H4 (cell line): ENCODE measurements at places on chromosomes 2 and 18. TPM values are rescaled to one million over a fixed set of nuclear protein-coding genes. Genes with fewer than 3 reads are reported as not detected.

DNA sequence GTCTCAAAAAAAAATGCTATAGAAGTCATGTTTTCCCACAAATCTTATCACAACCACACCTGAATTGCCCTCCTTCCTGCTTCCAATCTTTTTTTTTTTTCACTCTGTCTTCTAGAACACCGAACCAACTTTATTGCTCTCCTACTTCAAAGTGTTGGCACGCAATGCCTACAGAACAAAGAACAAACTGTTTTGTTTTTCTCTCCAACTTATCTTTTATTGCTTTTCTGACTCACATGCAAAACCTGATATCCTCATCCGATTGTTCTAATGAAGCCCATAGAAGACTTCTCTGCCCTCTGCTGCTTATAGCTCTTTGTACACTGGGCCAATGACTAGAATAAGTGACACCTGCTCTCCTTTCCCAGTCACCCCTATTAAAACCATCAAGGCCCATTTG, 602.8 kb downstream of the EPHA4 start:
- DNase-seq = no peak

- peak; percentile 21 for DNase-seq
These were observed 999 bp downstream of the INSIG2 start for GRCh38 chr2:118089139-118089800.

DNA sequence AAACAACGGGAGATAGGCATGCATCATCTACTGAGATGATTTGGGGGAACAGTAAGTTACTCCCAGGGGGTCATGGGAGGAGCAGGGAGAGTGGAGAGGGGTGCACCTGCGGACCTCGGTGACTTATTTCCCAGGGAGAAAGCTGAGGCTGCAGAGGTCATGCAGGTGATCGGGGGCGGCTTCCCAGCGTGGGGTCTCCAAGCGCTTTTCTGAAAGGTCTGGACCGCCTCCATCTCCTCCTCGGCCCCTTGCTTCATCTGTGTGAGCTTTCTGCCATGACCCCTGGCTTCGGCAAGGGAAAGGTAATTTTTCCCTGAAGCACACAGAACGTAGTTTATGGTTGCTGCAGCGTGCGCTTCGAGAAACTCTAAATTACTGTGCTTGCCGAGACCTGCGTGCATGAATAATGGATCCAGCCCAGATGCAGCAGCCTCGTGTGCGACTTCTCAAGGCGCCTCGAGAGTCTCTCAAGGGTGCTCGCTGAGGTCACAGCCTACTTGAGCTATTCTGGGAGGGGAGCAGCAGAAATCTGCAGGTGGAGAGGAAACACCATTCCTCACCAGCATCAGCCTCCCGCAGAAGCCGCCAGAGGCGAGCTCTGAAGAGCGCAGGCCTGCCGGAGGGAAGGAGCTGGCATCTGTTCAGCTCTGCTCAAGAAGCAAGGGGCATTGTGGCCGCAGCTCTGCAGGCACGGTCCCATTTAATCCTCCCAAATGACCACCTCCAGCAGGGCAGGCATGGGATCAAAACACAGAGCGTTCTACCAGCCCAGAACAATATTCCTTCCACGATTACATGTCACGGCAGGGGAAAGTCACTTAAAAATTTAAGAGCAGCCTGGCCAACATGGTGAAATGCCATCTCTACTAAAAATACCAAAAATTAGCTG, 308.4 kb upstream of the MYT1L start:
- DNase-seq = no peak

- DNase-seq = peak; percentile 62
These were observed 16.7 kb upstream of the MRO start for GRCh38 chr18:50836521-50836957.

GRCh38 chr2:101435001-101435862, 39.7 kb downstream of the RFX8 start:
- DNase-seq = no peak

DNA sequence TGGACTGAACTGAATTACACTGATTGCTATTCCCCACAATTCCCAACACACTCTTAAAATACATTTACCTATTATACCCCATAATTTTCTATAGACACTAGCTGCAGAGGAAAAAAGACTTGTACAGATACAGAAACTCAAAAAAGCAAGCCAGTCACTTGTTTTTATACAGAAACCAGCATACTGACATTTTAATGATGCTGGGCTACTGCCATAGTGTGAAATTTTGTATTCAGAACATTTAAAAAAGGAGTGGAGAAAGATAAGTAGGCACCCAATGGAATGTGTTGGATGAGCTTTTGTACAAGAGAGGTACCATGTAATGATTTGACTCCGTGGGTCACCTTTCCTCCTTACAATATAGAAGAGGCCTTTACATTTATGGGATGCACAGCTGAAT, 740.1 kb downstream of the PLCL1 start:
- DNase-seq = no peak

DNA sequence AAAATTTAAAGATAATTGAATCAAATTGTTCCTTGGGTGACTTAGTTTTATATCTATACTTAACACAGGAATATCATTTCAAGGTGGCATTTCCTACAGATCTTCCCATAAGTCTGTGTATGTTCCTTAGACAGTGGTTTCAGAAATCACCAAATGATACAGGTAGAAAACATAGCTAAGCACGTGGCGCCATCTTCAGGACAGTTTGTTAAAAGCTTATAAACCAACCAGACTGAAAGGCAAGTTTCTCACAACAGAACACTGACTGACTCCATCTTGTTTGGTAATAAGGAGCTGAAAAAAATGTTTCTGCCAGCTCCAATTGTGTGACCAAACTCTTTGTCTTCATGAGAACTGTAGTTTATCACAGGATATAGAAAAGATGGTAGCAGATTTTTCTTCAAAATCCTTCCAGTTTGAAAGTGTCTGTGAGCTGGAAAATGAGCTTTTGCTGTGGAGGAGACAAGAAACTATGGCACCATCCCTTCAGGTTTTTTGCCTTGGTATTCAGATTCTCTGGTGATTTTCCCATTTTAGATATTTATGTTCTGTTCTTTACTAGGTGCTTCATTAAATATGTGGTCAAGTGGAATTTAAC, 34.8 kb upstream of the NEUROD1 start:
- peak; percentile 83 for DNase-seq

DNA sequence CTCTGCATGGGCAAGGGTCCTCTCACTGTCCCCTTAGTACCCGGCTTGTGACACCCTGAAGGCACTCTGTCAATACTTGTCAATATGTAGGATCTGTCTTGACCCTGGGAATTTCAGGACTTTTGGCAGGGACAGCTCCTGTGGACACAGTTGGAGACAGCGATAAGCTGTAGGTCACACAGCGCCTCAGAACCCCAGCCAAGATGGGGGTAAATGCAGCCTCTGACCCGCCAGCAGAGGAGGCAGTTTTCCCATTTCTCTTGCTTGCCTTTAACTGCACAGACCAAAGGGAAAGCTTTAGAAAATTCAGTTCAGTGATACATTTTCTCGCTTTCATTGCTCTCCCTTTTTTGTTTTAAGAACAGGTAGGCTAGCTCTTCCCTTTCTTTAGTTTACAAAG, 54.8 kb upstream of the KLHL29 start:
- no peak for DNase-seq

DNA sequence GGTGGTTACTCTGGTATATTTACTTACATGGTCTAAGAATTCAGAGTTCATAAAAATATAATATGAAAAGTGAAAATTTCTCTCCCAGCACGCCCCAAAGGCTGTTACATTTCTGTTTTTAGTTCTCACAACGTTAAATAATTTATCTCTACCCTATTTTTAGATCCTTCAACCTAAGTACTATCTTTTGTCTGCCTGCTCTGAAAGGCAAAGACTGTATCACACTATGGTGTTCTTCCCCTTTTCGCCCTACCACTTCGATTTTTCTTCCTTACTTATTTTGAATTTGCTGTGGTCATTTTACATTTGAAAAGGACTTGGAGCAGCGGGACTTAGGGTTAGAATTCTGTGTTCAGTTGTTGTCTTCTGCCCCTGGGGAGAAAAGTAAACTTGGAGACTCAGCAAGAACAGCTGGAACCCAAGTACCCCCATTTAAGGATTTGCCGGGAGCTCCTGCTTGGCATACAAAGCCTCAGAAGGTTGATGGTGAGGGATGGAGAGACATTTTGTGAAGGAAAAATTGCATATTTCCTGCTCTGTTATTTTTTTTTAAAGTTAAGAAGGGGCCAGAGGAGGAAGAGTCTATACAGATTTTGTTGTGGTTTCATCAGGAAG, 19.0 kb downstream of the ADAM23 start:
- DNase-seq = no peak

- no peak for DNase-seq
These were observed 451.4 kb upstream of the SLC14A2 start for GRCh38 chr18:45163871-45164270.

DNA sequence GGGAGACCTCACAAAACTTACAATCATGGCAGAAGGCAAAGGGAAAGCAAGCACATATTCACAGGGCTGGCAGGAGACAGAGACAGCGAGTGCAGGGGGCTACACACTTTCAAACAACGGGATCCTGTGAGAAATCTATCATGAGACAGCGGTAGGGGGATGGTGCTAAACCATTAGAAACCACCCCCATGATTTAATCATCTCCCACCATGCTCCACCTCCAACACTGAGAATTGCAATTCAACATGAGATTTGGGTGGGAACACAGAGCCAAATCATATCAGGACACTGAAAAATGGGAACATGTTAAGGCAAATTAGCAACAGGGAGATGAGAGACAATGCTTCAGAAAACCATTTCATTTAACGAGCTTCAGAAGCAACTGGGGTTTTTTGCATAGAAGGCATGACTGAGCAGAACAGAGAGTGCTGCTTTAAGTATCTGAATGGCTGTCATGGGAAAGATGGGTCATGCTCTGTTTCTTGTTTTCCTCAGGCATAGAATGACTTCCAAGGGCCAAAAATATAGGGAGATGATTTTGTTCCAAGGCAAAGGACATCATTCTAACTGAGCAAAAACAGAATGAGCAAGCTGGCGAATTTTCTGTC, 100.8 kb upstream of the MAP2 start:
- no peak for DNase-seq

- DNase-seq = no peak
These were observed 25.3 kb upstream of the TNS1 start for GRCh38 chr2:218028189-218028495.

- no peak for DNase-seq
These were observed 273.3 kb downstream of the GLI2 start for GRCh38 chr2:121008975-121009374.

GRCh38 chr2:11411768-11412448, 54.1 kb downstream of the E2F6 start:
- DNase-seq = no peak

DNA sequence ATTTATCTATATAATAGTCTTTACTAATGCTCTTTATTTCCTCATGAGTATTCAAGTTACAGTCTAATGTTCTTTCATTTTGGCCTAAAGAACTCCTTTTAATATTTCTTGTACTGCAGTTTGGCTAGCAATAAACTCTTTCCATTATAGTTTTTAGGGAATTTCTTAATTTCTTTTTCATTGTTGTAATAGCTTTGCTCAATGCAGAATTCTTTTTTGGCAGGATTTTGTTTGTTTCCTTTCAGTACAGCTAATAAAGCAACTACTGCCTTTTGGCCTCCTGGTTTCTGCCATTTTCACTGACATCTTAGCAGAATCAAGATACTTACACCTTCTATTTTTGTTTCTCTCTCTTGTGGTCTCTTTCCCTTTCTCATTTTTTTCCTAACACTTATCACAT, 390.4 kb upstream of the RGPD4 start:
- no peak for DNase-seq

DNA sequence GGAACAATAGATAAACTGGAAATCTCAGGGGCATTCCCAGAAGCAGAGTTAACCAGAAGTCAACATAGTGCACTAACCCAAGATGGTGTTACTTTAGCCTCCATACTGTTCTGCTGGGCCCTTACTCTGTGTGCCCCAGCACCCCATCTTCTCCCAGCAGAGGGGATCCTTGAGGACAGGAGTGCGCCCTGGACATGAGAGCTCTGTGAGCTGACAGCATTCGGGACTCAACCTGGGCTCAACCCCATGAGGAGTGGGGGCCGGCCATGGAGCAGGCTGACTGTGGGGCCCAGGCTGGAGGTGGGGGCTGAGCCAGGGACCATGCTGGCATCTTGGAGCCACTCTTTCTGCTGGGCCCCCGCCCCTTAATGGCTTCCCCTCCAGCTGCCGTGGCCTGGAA, 156.3 kb upstream of the HS6ST1 start:
- DNase-seq = no peak

- no peak for DNase-seq
These were observed 34.7 kb downstream of the ZC3H8 start for GRCh38 chr2:112220186-112220585.

DNA sequence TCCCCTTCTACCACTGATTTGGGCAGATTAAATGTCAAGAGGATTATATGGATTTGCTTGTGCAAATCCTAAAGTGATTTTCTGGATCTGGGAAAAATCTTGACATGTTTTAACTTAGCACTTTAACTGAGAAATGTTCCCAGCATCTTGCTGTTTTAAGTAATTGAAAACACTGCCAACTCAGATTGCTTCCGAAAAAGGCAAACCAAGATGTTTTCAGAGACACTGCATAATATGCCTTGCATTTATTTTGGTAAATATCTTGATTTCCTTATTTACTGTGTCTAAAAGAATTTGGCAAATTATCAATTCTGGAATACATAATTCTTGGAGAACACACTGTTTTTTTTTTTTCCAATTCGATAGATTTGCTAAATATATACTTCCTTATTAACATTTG, 385.0 kb upstream of the FAM98A start:
- no peak for DNase-seq

- DNase-seq = peak; percentile 91
These were observed 17.5 kb downstream of the METTL8 start for GRCh38 chr2:171416009-171416926.

DNA sequence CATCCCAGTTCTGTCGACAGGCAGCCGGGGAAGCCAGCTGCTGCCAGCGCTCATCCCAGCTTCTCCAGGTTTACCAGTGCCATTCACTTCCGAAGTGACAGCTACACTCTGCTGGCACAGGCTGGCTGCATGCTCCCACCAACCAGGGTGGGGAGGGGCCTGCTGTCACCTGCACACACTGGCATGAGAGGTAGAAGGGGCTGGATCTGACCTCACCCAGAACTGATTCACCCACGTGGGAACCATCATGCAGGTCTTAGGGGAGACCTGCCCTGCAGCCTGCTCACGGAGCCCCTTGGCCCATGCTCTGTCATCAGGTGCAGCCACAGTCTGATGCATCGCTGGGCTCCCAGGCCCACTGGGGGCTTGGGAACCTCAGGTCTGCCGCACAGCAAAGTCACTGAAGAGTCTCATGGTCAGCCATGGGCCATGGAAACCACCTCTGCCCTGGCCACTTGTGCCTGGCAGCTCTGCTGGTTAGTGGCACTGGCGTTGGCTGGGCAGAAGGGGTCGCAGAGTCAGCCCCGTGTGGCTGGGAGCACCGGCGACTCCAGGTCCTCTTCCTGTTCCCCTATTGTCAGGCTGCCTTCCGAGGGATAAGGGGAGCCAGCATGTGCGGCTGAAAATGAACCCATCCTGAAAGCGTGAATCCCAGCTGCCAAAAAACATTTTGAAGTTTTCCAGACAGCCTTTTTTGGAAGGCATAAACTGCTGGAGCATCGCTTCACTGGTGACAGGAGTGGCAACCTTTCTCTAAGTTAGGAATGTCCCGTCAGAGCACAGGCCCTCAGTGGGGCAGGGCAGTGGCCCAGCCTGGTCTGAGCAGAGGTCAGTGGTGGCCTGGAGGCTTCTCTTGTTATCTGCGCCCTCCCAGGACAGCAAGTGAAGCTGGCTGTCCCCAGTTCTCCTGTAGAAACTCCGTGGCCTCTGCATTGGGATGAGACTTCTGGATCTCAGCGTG, 157.8 kb downstream of the SEPTIN10 start:
- DNase-seq = no peak

Gene LCT
- 0.14 and 0.66 TPM in 2 replicates for total RNA-seq

Gene HOXD8
- total RNA-seq = not detected in 2 replicates

Gene MTCL1
- total RNA-seq = 5.7 and 11.1 TPM in 2 replicates

Gene SGPP2
- not detected in 2 replicates for total RNA-seq

Gene DSC2
- total RNA-seq = 0.14 and 0.48 TPM in 2 replicates

Gene PSMA8
- total RNA-seq = not detected in 2 replicates

Gene ANKRD30BL
- not detected in 2 replicates for total RNA-seq

Gene EDAR
- total RNA-seq = not detected in 2 replicates

Gene SULT1C4
- 0.23 TPM in 1 of 2 replicates, not detected in the other for total RNA-seq
